H9 (cell line): ENCODE measurements at places on chromosomes 5 and 9.

DNA sequence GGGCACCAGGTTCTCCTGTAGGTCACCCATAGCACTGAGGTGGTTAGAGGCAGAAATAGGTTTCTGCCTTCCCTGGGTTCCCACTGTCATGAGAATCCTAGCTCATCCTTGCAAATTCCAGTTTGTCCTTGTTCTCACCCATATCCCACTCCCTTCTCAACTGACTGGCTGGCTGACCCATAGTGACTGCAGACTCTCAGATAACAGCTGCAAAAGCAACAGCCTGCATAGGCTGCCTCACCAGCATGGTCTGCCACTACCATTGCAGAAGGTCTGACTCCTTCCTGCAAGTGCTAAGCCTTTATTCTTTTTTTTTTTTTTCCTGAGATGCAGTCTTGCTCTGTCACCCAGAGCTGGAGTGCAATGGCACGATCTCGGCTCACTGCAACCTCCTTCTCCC is 194.0 kb downstream of the SEMA6A start:
- no peak for DNase-seq

- DNase-seq, result no peak
Measured at GRCh38 chr5:130237721-130238120, 333.5 kb downstream of the CHSY3 start.

DNA sequence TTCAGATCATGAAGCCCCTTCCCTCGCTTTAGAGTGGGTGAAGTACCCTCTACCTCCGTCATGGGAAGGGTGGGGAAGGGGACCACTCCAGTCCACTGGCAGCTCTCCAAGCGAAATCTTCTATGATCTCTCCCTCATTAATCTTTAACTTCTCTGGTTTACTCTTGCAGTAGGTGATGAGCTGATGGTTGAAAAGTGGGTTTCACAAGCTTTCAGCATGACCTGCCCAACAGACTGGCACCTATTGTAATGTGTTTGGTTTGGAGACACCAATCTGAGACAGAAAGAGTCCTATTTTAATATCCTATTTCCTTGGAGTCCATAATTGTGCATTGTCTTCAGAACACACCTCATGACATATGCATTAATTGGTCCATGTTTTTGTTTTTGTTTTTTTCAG is 70.8 kb upstream of the TGFBR1 start:
- DNase-seq, result no peak

DNA sequence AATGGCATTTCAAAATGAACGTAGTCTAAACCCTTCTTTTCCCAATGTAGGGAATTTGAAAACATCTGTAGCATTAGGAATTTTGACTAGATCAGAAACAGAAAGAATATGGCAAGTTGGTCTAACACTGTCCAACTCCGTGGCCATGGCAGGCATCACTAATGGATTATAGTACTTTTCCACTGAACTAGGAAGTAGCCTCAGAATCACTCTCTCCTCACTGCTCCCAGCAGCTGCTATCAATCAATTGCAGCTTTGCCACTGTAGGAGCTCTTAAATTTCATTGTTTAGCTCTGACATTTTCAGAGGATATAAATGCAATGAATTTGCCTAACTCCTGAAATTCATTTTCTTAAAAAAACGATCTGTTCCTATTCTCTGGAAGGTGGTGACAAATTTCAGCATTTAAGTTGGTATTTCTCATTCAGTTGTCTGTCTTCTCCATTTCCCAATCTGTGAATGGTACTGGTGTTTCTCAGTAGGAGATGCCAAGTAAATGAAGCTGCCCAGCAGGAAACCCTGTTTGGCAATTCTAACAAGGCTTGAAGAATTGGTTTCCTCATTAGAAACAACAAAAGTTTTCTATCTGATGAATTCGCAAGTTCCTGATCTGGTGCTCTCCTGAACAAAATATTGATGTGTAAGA is 64.7 kb downstream of the TLR4 start:
- DNase-seq, result no peak

DNA sequence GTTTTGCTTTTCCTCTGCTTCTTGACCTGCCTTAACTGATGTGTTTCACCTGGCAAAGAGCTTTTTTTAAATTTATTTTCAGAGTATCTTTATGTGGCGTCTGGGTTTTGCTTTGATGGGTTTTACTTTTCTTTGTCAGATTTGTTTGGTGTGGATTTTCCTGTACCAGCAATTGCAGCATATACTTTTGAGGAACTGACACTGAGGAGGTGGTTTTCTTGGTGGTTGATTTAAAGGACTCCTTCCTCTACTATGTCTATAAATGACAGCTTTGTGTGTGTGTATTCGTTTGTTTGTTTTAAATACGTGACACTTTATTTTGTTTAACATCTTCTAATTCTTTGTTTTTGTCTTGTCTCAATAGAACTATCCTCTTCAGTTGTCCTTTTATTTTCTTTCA is 1071.9 kb upstream of the ARRDC3 start:
- no peak for DNase-seq

DNA sequence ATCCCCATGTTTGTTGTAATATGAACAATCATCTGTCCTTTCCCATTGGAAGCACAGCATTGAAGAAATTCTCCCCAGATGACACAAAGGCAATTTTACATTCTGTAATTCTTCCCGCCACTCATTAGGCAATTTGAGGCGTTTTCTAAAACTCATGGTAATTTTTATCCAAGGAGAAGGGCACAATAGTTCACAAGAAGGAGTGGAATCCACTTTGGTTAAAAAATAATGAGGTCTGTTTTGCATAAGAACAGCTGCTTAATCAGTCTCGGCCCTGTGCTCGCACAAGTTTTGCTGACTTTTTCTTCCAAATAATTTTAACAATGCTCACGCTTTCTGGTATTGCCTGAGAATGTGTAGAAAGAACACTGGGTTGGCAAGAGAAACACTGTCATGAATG is 94.0 kb downstream of the CAVIN4 start:
- no peak for DNase-seq
